Activated effector memory CD4-positive, alpha-beta T cell treated with Interleukin-2 at 50 U/mL for 16 hours (primary cell): ENCODE measurements at places on chromosomes 12 and 14.

DNA sequence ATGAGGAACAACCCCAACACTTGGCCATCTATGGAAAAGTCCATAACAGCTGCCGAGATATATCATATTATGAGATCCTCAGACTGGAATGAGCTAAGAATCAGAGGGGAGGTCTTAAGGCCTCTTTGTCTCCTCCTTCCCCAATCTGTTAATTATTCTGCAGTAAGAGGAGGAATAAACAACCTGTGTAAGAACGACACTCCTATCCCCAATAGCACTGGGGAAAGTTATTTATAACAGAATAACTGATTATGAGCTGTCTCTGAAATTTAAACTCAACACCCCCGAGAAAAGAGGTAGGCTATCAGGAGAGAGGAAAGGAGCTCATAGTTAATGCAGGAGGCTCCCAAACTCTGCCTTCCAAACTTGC lies 68.0 kb downstream of the NIN start:
- DNase-seq: no peak

- no peak for DNase-seq
These were observed 6.4 kb downstream of the FOXA1 start for GRCh38 chr14:37588667-37588955.

DNA sequence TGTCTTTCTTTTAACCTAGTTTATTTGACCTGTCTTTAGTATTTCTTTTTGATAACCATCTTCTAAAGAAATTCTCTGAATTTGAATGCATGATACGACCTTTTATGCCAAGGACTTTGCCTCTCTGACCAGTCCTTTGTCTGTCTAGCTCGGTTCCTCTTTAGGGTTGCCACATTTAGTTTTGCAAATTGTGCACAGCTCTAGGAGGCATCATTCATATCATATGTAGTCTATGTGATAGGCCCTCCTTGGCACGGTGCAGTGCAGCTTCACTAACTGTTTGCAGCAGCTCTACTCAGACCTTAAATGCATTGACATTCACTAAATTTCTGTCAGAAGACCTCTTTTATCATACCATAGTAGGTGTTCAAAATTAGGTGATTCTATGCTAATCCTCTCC lies 75.6 kb downstream of the USP15 start:
- DNase-seq: no peak

- DNase-seq: no peak
These were observed 17.2 kb downstream of the ZFP36L1 start for GRCh38 chr14:68775614-68776126.

DNA sequence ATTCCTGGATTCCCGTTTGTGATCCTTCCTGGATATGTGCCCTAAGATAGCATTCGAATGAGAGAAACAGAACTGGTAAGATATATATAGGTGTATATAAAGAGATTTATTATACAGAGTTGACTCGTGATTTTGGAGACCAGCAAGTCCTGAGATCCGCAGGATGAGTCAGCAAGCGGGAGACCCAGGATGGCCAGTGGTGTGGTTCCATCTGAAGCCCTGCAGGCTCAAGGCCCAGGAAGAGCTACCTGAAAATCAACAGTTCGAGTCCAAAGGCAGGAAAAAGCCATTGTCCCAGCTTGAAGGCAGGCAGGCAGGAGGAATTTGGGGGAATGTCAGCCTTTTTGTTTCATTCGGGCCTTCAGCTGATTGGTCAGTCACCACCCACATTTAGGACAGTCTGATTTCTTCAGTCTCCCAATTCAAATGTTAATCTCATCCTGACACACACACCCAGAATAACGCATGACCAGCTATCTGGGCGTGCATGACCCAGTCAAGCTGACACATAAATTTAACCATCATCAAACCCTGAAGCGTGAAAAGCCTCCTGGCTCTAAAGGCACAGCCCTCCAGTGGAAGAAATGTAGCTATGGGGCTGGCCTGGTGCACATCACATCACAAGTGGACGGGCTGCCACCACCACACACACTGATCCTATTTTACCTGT lies 44.3 kb downstream of the TUNAR start:
- no peak for DNase-seq

DNA sequence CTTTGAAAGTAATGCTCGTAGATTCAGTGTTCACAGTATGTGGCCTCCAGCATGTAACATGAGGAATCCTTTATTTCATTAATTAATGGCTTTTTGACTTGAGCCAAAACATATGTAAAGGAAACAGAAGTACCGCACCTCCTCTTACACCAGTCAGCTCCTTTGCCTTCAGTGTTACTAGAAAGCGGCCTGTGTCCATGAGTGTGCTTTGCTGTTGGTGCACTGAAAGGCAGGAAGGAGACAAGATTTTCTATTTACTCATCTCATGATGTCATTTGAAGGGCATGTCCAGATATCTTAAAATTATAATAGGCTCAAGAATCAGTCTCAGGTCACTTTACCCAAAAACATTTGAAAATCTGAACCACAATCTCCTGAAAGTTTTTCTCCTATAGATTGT lies 9.9 kb upstream of the CCT2 start:
- no peak for DNase-seq

DNA sequence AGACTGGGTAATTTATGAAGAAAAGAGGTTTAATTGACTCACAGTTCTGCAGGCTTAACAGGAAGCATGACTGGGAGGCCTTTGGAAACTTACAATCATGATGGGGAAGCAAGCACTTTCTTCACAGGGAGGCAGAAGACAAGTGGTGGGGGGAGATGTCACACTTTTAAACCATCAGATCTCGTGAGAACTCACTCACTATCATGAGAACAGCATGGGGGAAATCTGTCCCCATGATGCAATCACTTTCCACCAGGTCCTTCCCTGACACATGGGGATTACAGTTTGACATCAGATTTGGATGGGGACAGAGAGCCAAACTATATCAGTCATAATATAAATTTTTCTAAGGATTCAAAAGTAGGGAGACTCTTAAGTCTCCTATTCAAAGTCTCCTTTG lies 46.0 kb downstream of the SPIC start:
- DNase-seq: no peak

GRCh38 chr14:102922490-102923200 lies at the start of gene AMN:
Gene AMN (plus strand): TSS chr14:102922663. CDS start chr14:102922689, 26 bp downstream.
- no peak for DNase-seq

DNA sequence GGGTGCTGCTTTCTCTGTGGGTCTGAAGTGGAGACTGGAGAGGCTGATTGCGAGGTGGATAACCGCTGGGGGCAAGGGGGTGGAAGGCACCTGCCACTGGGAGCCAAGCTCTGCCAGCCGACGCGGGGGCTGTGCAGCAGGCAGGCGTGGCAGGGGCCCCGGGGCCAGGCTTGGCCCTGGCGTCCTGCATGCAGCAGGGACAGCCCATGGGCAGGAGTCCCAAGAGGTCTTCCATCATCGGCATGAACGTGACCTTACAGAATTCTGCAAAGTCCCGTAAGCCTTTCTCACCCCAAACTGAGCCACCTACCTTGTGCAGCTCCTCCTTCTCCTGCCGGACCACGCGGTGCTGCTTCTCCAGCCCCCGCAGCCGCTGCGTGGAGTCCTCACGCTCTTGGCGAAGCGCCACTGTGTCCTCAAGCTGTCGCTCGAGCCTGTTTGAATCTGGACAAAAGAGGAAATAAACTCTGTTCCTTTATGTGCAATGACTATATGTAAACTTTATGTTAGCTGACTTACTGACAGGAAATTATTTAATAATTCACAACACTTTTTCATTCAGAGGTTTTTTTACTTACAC lies 51.3 kb downstream of the AMN start:
- DNase-seq: no peak

- DNase-seq: no peak
These were observed 13.5 kb upstream of the RAB35 start for GRCh38 chr12:120130011-120130410.

GRCh38 chr12:123131879-123132402 lies 18.9 kb downstream of the PITPNM2 start:
- DNase-seq: peak; percentile 10

- no peak for DNase-seq
These were observed 27.4 kb downstream of the FAM234B start for GRCh38 chr12:13071305-13072280.

- DNase-seq: peak; percentile 56
These were observed 73.8 kb downstream of the SYNE3 start for GRCh38 chr14:95442633-95443021.

DNA sequence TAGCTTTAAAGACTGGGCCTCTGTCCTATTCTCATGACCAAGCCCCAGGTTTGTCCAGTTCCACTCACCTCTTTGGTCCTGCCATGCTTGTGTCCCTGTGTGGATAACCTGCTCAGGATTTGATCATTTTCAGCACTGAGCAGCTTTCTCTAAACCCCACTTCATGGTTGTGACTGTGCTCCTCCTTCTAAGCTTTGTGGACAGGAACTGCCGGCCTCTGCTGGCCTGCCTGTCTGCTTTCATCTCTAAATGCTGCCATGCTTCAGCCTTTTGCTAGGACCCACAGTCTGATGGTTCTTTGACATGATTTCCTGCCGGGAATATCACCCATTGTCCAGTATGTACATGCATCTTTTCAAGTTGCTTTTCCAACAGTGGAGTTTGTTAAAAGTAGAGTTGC lies 53.9 kb upstream of the STXBP6 start:
- DNase-seq: no peak

- DNase-seq: no peak
These were observed 28.3 kb downstream of the PSMA6 start for GRCh38 chr14:35320472-35320871.

DNA sequence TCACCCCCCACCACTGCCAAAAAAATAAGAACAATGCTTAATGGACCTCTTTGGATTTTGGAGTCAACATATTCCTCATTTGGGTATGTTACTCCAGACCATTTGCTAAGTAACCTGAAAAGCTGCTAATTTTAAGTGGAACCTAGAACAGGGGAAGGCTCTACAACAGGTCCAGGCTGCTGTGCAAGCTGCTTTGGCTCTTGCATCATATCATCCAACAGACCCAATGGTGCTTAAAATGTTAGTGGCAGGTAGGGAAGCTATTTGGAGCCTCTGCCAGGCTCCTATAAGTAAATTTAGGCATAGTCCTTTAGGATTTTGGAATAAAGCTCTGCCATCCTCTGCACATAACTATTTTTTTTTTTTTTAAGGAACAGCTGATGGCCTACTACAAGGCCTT lies 132.2 kb upstream of the PMCH start:
- DNase-seq: no peak

- DNase-seq: no peak
These were observed 83.9 kb downstream of the STXBP6 start for GRCh38 chr14:24965934-24966578.

DNA sequence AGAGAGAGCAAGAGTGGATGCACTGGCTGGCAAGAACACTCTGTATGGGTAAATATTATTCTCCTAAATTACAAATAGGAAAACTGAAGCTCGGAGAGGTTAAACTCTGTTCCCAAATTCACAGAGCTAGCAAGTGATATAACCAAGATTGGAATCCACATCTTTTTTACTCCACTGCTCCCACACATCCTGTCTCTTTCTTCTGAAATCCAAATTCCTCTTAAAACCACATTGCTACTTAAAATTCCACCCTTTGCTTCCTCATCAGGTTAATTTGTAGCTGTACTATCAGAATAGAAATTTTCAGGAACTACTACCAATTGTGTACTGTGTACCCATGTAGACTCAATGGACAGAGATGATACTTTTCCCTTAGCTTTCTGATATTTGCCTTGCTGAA lies 74.4 kb downstream of the ARMH4 start:
- DNase-seq: no peak

DNA sequence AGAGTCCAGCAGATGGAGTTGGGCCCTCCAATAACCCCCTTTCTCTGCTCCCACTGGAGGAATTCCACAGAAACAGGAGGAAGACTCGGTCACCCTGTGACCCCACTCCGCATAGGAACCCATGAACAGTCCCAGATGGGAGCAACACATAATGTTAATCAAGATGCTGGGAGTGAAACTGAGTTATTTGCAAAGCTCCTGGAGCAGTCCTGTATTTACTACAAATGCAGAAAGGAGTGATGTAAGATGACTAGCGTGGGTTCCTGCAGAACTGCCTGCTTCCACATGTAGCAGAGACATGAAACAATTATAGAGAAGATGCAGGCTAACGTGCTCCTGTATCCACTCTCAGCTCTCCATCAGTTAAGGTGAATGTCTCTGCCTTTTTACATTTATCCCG lies 274.7 kb downstream of the FOXN3 start:
- no peak for DNase-seq

DNA sequence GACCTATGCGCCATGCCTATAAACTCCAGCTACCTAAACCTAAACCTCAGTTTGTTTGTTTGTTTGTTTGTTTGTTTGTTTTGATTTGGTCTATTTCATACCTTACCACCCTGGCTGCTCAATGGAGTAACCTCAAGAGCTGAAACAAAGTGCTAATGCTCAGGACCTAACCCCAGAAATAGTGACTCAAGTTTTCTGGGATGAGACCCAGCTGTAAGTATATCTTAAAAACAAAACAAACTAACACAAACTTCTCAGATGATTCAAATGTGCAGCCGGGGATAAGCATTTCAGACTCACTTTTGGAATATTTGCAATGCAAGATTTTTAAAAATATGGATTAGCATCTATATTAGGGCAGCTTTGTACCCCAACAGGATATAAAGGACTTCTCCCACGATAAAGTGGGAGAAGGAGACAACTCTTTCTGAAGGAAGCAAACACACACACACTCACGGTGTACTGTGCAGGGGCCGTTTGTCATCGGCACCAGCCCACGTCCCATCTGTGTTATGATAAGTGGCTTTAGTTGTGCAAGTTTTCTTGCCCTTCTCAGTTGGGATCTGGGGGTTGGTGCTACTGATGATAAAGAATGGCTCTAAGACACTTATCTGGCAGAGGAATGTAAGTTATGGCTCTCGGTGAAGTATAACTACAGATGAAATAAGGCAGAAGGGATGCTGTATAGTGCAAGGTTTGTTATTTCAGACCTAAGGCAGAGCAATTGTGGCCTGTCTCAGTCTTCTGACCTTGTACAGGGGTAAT lies 516.7 kb upstream of the TMEM132C start:
- DNase-seq: no peak

DNA sequence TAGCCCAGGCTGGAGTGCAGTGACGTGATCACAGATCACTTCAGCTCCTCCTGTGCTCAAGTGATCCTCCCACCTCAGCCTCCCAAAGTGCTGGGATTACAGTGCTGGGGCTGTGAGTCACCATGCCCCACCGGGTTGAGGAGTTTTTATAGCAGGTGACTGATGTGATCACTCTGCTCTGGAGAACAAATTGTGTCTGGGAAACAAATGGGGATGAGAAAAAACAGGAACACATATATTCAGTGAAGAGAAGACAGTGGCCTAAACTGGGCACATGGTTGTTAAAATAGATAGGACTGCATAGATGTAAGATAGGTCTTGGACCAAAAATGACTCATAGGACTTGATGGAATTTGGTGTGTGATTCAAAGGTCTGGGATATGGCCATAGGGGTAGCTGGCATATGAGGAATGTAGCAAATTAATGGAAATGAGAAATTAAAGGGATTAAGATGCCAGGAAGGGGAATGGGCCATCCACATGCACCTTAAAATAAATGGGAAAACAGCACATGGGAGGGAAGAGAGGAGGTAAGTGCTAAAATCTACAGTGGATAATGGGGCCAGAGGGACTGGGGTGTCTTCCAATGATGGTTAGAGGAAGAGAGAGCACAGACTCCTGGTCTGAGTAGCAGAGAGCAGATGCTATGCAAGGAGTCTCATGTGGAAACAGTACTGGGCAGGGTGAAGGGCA lies 11.2 kb downstream of the BCAT1 start:
- no peak for DNase-seq
